ENCODE measurements at places on chromosomes 4 and X.
A peak's percentile ranks its signal among the peaks of the same experiment; 100 is the strongest.

DNA sequence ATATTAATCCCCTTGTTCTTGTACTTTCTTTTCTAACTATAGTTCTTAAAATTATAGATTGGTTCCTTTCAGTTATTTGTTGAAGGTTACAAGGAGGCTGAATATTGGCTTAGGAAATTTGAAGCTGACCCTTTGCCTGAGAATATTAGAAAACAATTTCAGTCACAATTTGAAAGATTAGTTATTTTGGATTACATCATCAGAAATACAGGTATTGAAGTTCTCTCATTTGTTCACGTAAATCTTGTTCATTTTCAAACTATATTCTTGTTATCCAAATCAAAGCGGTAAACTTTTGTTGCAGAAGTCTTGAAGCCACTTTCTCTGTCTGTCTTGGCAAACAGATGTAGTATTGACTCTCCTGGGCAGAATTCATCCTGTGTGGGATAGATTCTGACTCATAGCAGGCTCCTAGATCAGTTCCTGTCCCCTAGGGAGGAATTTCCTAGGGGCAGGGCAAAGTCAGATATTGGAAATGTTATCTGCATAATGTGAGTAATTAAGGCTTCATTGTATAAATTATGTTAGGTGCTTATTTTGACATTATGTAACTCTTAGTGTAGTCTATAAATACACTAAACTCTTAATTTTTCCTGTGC is 25.2 kb downstream of the PI4K2B start:
- DNase-seq, result no peak

DNA sequence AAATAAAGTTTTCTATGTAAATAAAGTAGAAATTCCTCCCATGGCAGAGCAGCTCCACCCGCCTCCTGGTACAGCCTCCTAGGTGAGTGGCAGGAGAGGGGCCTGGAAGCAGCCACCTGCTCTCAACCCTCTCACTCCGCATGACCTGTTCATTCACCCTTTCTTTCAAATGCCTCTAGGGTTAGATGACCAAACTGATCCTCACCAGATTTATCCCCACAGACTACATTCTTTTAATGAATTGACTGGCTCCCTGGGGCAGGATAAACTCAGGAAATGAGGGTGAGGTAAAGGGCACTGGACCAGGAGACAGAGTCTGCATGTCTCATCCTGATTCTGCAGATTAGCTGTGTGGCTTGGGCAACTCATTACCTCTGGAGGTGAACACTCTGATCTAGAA is 32.6 kb upstream of the NKX6-1 start:
- DNase-seq, result no peak

DNA sequence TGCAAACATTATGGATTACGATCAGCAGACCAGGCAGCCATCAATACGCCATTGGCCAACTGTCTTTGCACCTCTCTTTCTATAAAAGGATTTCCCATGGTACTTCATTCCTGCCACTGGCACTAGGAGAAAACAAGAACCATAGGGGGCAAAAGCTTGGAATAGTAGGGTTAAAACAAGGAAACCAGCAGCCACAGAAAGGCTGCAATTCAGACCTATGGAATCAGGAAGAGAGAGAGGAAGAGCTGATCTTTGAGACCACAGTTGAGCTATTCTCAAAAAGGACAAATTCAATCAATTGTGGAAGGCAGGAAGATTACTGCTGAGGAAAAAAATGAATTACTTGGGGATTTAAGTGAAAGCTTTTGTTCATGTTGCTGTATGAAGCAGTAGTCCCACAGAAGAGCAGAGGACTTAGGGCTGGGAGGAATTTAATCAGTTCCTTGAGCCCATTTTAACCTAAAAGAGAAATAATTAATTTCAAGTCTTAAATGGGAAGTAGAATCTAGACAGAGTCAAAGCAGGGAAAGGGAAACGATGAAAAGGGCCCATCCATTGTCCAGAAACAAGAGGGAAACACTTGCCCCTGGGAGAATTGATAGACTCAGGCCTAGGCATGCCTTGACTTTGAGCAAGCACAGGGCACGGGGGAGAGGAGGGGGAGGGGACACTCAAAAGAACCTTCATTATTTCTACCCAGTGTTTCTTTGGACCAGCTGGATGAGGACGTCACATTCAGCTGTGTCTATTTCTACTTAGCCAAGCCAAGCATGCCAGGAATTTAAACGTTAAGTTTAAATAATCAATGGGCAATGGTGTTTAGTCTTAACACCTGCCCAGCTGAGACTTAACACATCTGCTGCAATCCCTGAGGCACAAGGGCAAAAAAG is 50.7 kb downstream of the SCD5 start:
- DNase-seq, result no peak

- no peak for DNase-seq
Measured at GRCh38 chr4:87498446-87498900, 30.7 kb downstream of the SPARCL1 start.

- DNase-seq, result no peak
Measured at GRCh38 chrX:118126286-118126685, 9.7 kb upstream of the KLHL13 start.

GRCh38 chrX:57379296-57379695 is 92.8 kb downstream of the FAAH2 start:
- no peak for DNase-seq

- DNase-seq, result no peak
Measured at GRCh38 chr4:13539619-13540445, 4.5 kb downstream of the NKX3-2 start.

GRCh38 chr4:120922381-120923206 is at the start of gene PRDM5:
PRDM5 (minus strand) TSS chr4:120922726; CDS start chr4:120922608, 118 bp downstream.
- peak; percentile 30 for DNase-seq

DNA sequence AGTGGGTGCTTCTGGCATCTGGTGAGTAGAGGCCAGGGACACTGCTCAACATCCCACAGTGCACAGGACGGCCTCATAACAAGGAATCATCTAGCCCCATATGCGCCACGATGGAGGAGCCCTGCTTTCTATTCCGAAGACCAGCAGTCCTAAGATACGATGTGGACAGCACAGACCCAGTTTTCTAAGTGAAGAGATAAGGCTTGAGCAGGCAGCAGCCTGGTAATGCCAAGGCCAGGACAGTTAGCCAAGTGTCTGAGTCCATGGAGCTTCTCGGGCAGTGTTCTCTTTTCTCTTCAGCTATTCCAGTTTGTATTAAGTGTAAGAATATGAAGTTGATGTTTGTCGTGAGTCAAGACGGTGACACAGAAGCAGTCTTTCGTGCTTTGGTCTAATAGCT is 112.7 kb downstream of the TBL1X start:
- no peak for DNase-seq

DNA sequence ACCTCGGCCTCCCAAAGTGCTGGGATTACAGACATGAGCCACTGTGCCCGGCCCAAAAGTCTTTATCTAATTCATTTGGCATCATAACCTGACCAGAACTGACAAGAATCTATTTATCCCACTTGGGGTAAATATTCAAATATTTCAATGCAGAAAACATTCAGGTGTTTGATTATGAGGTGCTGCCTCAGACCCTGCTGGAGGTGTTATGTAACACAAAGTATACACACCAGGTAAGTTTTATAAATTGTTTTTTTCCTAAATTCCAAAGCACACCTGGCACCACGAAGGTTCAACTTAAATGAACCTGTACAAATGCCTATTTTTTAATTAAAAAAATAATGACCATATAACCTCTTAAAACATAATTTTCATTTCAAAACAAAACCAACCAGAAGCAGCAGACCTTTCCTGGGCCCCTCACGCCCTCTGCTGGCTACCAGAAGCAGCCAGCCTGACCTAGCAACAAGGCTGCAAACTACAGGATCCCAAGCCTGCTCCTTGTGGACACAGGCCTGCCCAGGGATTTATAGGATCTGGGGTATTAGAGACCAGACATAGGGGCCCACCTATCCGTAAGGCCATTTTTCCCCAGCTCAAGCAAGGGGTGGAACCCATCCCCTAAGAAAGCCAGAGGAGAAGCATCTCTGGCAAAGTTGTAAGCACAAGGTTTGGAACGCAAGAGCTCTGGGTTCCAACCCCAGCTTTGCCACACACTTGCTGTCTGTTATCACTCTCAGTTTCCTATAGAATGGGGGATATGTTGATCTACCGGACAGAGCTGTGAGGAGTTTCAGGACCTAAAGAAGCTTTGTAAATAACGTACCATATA is 11.7 kb downstream of the OTUD5 start:
- peak; percentile 57 for DNase-seq

GRCh38 chr4:108982402-108983185 is 219.7 kb upstream of the ETNPPL start:
- no peak for DNase-seq

DNA sequence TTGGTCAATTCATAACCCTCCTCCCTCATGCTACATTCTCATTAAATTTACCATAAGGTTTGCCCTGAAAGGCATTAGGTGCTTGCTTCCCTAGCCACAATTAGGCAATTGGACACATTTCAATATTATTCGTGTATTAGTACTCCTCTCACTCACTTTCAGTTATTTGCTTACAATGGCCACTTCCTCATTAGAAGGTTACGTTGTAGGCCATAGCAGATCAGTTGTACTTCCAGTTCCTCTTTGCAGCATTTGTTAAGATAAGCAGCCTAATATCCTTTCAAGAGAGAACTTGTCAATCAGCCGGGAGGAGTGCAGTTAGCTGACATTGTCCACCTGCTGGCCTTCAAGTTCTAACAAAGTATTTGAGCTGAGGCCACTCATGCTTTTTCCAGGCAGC is 1017.2 kb downstream of the PCDH7 start:
- no peak for DNase-seq

- DNase-seq, result no peak
Measured at GRCh38 chrX:140391313-140391712, 113.6 kb downstream of the SOX3 start.

DNA sequence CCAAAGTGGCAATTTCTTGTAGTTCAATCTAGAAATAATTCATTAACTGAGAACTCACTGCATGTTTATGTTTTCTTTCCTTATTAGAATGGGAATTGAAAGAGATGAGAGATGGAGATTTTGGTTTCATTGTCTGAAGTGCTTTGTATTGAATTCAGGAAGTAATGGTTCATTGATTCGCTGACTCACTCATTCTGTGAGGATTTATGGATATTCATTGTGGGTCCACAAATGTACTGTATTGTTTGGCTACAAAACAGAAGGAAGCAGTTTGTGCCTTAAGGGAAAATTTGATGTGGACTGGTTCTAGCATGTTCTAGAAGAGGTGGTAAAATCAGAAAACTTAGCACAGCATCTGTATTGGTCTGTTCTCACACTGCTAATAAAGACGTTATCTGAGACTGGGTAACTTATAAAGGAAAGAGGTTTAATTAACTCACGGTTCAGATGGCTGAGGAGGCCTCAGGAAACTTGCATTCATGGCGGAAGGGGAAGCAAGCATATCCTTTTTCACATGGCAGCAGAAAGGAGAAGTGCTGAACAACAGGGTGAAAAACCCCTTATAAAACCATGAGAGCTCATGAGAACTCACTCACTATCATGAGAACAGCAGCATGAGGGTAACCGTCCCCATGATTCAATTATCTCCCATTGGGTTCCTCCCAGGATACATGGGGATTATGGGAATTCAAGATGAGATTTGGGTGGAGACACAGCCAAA is 132.3 kb upstream of the VCX3A start:
- DNase-seq, result no peak

DNA sequence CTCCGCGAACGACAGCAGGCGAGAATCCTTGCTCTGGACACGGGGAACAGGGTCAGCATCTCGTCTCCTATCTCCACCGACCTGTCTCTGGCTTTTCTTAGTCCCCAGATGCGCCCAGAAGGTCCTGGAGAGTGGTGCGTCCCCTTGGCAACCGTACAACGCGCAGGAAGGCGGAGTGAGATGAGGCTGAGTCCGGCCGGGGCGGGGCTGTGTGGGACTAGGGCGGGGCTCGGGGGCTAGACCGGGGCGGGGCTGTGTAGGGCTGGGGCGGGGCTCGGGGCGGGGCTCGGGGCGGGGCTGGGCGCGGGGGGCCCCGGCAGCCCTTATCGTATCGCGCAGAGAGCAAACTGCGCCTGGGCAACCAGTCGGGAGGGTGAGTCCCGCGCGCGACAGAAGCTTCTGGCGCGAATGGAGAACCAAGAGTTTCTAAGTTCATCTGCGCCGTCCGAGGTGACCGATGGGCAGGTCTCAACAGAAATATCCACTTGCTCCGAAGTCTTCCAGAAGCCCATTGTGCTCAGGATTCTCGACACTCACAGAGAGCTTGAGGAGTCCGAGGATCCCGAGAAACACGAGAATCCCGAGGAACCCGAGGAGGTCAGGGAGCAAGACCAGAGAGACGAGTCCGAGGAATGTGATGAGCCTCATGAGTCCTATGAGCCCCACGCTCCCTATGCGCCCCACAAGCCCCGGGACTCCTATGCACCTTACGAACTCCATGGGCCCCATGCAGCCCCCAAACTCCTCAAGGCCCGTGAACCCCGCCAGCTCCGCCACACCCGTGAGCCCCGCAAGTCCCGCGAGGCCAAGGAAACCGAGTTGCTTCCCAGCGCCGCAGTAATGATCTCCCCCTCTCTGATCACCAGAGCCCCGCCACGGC is 24.9 kb downstream of the ARL9 start:
- DNase-seq, result peak; percentile 82

GRCh38 chrX:123487669-123488068 is 245.2 kb downstream of the THOC2 start:
- no peak for DNase-seq

GRCh38 chrX:9542106-9542760 is 77.4 kb downstream of the TBL1X start:
- DNase-seq, result no peak

DNA sequence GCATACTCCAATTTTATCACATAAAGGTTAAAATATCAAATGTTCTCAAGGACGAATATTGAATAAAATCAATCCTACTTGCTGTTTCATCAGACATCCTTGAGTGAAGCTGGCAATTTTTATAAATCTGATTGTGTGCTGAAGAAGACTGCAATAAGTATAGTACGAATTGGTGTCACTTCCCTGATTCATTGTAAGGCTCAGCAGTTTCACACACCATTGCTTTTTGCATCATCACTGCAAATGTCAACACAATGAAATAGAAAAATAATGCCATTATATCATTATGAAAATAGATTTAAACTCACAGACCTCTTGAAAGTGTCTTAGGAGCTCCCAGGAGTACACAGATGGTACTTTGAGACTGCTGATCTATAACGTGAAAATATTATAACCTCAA is 172.5 kb downstream of the ANKRD50 start:
- no peak for DNase-seq

GRCh38 chr4:9870165-9870790 is 88.8 kb downstream of the DRD5 start:
- no peak for DNase-seq

- DNase-seq, result no peak
Measured at GRCh38 chr4:40865696-40866095, 115.9 kb downstream of the NSUN7 start.

- no peak for DNase-seq
Measured at GRCh38 chr4:835148-836002, 9.4 kb upstream of the CPLX1 start.

- DNase-seq, result no peak
Measured at GRCh38 chr4:183876268-183876934, 28.7 kb upstream of the STOX2 start.

Measured in activated CD8-positive, alpha-beta memory T cell treated with anti-CD3 and anti-CD28 coated beads, Interleukin-2, amount 50 U/mL, for 4 hours (primary cell).